ENCODE measurements at places on chromosomes 13 and 19. TPM values are rescaled to one million over a fixed set of nuclear protein-coding genes. Genes with fewer than 3 reads are reported as not detected.

Gene KLF1
- not detected for polyA plus RNA-seq

Gene LPAR2
- polyA plus RNA-seq: 5.2 TPM

Gene ZNF526
- polyA plus RNA-seq: 12.9 TPM

Gene ZNF585A
- 5.1 TPM for polyA plus RNA-seq

Gene SLC46A3
- 2.1 TPM for polyA plus RNA-seq

Gene ACTN4
- 1,011 TPM for polyA plus RNA-seq

Gene EDDM13
- not detected for polyA plus RNA-seq

Gene PIP5K1C
- 9.3 TPM for polyA plus RNA-seq

Gene MIA
- not detected for polyA plus RNA-seq

Gene VAV1
- polyA plus RNA-seq: 9.5 TPM

Gene ZNF649
- polyA plus RNA-seq: 0.56 TPM

Gene C19orf38
- 0.10 TPM for polyA plus RNA-seq

Gene MYPOP
- 7.9 TPM for polyA plus RNA-seq

Gene ZNF180
- polyA plus RNA-seq: 8.1 TPM
